ENCODE measurements at places on chromosomes 7 and 10. TPM values are rescaled to one million over a fixed set of nuclear protein-coding genes. Genes with fewer than 3 reads are reported as not detected.

- H3K27ac ChIP-seq: no peak overlapping the region
- H3K4me3 ChIP-seq: no peak overlapping the region
- no peaks in the 10 kb centered on the region for H3K36me3 ChIP-seq
- DNase-seq: no peak
- no peaks in the 10 kb centered on the region for H3K4me1 ChIP-seq
These were observed 244.1 kb downstream of the FRMD4A start for GRCh38 chr10:14086596-14086995.

DNA sequence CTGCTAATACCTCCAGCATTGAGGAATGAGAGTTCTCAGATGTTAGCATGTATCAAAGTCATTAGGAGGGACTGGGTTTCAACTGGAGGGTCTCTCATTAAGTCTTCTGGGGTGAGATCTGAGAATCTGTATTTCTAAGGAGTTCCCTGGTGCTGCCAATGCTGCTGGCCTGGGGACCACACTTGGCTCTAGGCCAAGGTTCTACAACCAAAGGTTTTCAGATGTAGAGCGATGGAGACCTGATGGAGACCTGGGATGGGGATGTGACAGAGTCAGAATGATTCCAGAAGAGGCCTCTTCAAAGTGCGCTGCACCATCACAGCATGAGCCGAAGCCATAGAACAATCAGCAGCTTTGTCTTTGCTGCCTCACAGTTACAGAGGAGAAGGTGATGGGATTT lies 27.2 kb downstream of the ST8SIA6 start:
- no peaks in the 10 kb centered on the region for H3K36me3 ChIP-seq
- no peak overlapping the region for H3K27ac ChIP-seq
- DNase-seq: no peak
- H3K4me3 ChIP-seq: no peak overlapping the region
- no peaks in the 10 kb centered on the region for H3K4me1 ChIP-seq

GRCh38 chr10:104580774-104581675 lies 60.1 kb upstream of the SORCS3 start:
- H3K27ac ChIP-seq: no peak overlapping the region
- no peaks in the 10 kb centered on the region for H3K36me3 ChIP-seq
- no peak overlapping the region for H3K4me3 ChIP-seq
- DNase-seq: peak; percentile 89
- peaks cover 49% of the 10 kb centered on the region for H3K27me3 ChIP-seq

DNA sequence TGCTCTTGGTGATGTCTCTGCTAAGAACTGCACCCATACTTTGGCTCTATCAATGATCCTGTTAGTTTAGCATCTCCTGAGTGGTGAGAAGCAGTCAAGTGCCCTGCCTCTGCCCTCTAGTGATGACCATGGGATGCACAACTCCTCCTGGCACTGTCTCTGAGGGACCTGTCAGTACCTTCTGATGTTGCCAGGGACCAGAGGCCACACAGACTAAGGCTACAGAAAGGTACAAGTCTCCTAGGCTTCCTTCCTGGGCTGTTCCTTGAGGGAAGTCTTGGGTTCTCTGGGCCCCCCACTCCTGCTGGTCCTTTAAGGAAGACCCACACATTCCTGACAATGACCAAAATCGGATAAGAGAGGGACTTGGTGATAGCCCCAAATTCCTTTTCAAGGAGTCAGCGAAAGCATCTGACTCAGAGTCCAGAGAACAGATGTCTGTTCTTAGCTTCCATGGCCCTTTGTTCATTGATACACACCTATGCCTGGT lies 15.3 kb downstream of the NKX2-3 start:
- H3K36me3 ChIP-seq: no peaks in the 10 kb centered on the region
- H3K4me3 ChIP-seq: no peak overlapping the region
- DNase-seq: no peak

DNA sequence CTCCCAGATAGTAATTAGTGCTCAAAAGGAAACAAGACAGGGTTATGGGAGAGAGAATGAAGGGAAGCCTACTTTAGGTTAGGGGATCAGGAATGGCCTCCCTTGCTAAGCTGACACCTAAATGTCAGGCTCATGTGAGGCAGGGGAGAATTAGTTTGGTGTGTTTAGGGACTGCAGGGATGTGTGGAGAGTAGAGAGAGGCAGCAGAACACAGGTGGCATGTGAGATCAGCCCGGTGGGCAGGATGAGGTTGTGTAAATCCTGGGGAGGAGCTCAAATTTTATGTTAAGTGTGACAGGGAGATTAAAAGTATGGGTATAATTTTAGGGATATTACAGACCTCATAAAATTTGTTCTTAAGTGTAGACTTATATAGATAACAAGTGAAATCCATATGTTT lies 56.2 kb upstream of the ZNF438 start:
- no peak overlapping the region for H3K27ac ChIP-seq
- H3K27me3 ChIP-seq: no peaks in the 10 kb centered on the region
- DNase-seq: no peak
- H3K4me3 ChIP-seq: no peak overlapping the region
- H3K36me3 ChIP-seq: no peaks in the 10 kb centered on the region

DNA sequence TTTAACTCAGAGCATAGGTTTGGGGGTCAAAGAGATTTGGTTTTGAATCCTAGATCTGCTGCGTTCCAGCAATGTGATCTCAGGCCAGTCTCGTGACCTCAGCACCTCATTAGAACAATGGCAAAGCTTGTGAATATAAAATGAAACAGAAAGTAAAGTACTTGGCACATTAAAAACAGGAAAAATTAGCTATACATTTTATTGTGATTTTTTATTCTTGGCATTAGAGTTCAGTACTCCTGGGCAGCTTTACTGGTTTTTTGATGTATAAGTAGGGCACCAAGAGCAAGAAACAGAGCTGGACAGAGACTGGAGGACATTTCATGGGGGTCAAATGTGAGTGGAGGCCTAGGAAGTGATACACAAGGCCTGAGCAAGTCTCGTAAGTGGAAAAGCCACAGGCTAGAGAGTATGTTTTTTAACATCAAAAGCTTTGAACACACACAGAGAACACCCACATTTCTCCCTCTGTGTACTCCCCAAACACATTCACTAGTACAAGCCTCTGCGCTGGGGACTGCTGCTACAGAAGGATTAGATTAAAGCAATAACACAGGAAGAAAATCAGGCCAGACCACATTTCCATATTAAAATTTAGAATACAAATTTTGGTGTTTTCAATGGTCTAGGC lies 157.2 kb upstream of the SLC25A13 start:
- H3K4me1 ChIP-seq: no peaks in the 10 kb centered on the region
- H3K27me3 ChIP-seq: no peaks in the 10 kb centered on the region
- H3K36me3 ChIP-seq: no peaks in the 10 kb centered on the region
- no peak overlapping the region for H3K27ac ChIP-seq

GRCh38 chr10:77641344-77641743 lies 3.7 kb upstream of the KCNMA1 start:
- H3K27ac ChIP-seq: no peak overlapping the region
- DNase-seq: no peak
- no peaks in the 10 kb centered on the region for H3K36me3 ChIP-seq
- H3K4me3 ChIP-seq: no peak overlapping the region
- H3K4me1 ChIP-seq: peaks cover 19% of the 10 kb centered on the region
- H3K27me3 ChIP-seq: peaks cover 27% of the 10 kb centered on the region

DNA sequence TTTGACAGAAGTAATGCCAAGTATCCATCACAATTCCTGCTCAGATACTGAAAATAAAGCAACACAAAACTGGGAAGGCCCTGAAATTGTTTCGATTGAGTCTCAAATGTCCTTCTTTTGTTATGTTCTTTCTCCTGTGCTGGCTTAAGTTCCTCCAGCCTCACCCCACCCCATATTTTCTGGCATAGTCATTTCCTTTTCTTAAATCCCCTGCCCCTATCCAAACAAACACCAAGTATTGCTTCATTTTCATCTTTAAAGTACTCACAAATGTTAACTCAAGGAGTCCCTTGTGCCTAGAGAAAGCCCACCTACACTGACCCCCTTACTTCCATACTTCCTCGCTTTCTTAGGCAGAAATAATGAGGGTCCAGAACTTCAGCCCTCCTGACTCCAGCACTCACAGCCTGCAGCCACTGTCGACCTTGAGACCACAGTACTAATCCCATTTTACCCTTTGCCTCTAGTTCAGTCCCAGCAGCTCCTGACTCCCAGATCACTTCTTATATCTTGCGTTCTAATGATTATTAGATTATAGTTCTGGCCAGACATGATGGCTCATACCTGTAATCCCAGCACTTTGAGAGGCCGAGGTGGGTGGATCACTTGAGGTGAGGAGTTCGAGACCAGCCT lies 73.2 kb upstream of the ST8SIA6 start:
- DNase-seq: no peak
- no peaks in the 10 kb centered on the region for H3K4me1 ChIP-seq
- no peak overlapping the region for H3K4me3 ChIP-seq
- H3K27me3 ChIP-seq: no peaks in the 10 kb centered on the region
- H3K27ac ChIP-seq: no peak overlapping the region
- H3K36me3 ChIP-seq: no peaks in the 10 kb centered on the region

GRCh38 chr7:137743021-137743420 lies 103.8 kb downstream of the DGKI start:
- no peaks in the 10 kb centered on the region for H3K4me1 ChIP-seq
- H3K4me3 ChIP-seq: no peak overlapping the region
- H3K36me3 ChIP-seq: no peaks in the 10 kb centered on the region
- H3K27ac ChIP-seq: no peak overlapping the region
- H3K27me3 ChIP-seq: no peaks in the 10 kb centered on the region

- H3K4me3 ChIP-seq: peak overlapping the region; percentile 77
- peaks cover 62% of the 10 kb centered on the region for H3K4me1 ChIP-seq
- H3K36me3 ChIP-seq: no peaks in the 10 kb centered on the region
- H3K27me3 ChIP-seq: no peaks in the 10 kb centered on the region
- H3K27ac ChIP-seq: peak overlapping the region; percentile 88
These were observed 494 bp downstream of the VSIR start for GRCh38 chr10:71772832-71773220.

GRCh38 chr7:156589808-156590207 lies 50.8 kb upstream of the RNF32 start:
- no peaks in the 10 kb centered on the region for H3K36me3 ChIP-seq
- DNase-seq: no peak
- no peak overlapping the region for H3K4me3 ChIP-seq

DNA sequence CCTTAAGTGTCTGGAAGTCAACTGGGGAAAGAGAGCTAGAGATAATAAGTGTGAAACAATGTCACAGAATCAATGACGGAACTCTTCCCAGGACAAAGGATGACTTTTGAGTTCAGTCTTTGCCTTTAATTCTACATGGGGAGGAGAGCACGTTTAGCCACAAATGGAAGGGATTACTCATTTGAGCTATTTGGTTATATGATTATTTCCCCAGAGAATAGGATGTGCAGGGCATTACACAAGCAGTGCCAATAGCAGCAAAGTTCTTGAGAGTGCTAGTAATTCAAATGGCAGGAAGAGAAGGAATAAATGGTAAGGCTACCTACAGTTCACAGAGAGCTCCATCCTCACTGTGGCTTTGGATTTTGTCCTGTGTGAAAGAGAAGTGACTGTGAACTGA lies 6.0 kb downstream of the EGFR start:
- no peak overlapping the region for H3K4me3 ChIP-seq
- H3K27ac ChIP-seq: no peak overlapping the region
- peaks cover 12% of the 10 kb centered on the region for H3K4me1 ChIP-seq
- no peaks in the 10 kb centered on the region for H3K36me3 ChIP-seq
- no peaks in the 10 kb centered on the region for H3K27me3 ChIP-seq

DNA sequence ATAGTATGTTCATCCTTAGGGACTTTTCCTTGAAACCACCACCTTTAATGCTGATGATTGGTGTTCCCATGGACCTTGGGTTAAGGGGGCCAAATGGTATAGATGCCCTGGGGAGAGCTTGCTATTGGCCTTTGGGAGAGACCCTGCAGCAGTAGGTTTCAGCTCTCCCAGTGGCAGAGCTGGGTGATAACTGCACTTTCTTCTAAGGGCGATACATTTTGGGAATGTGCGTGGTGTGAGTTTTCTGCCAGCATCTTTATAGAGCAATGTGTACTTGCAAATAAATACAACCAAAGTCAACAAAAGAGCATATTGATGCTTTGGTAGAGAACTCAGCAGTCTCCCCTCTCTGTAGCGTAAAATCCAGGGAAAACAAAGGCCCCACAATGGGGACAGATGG lies 404.1 kb downstream of the PAXIP1 start:
- no peak overlapping the region for H3K27ac ChIP-seq
- no peaks in the 10 kb centered on the region for H3K4me1 ChIP-seq
- no peaks in the 10 kb centered on the region for H3K27me3 ChIP-seq
- H3K36me3 ChIP-seq: no peaks in the 10 kb centered on the region
- no peak overlapping the region for H3K4me3 ChIP-seq

DNA sequence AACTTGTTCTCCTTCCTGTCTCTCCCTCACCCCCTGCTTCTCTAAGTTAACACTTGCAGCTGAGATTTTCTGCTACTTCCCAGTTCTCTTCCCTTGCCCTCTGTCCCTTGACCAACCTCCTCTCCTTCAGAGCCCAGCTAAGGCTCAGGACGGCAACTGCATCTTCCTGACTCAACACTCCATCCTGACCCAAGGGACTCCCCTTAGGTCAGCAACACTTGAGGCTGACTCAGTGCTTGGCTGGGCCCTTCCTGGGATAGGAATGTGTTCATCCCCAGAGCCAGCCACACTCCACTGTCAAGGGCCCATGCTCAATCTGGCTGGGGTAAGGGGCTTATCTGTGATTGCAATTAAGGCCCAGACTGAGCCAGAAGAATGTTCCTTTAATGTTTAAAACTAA lies 3.4 kb downstream of the CALHM2 start:
- peaks cover 7% of the 10 kb centered on the region for H3K27me3 ChIP-seq
- peak overlapping the region; percentile 69 for H3K4me3 ChIP-seq
- peaks cover 56% of the 10 kb centered on the region for H3K36me3 ChIP-seq
- peak overlapping the region; percentile 54 for H3K27ac ChIP-seq
- DNase-seq: no peak

DNA sequence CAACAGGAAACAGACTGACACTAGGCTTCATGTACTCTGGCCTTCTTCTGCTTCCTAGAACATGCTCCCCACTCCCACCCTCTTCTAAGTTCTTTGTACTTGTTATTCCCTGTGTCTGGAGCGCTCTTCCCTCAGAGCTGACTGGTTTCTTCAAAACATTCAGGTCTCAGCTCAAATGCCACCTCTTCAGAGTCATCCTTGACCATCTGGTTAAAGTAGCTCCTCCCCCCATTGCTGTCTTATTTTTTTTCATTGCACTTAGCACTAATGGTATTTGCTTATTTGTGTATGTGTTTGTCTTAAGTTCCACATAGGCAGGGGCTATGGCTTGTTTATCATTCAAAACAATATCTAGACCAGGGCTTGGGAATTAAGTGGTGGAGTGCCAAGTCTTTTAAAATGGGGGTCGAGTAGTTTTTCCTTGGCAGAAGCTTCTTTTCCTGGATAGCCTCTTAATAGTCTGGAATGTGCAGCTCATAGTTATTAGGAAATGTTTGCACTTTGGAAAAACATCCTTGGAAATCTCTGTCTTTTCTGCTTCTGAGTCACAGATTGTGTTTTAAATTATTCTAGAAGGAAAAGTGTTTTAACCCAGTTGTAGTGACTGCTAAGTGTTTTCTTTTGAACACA lies 60.0 kb downstream of the RALA start:
- H3K36me3 ChIP-seq: peaks cover under 1% of the 10 kb centered on the region
- peak; percentile 62 for DNase-seq
- H3K4me1 ChIP-seq: peaks cover 28% of the 10 kb centered on the region
- no peak overlapping the region for H3K4me3 ChIP-seq

GRCh38 chr10:23525406-23525805 lies 86.5 kb downstream of the OTUD1 start:
- no peak overlapping the region for H3K27ac ChIP-seq
- no peaks in the 10 kb centered on the region for H3K4me1 ChIP-seq
- no peaks in the 10 kb centered on the region for H3K27me3 ChIP-seq

Gene SRRM3
- 5.1 TPM for total RNA-seq

Gene CHST3
- total RNA-seq: 19.3 TPM

Gene DDX21
- 85.2 TPM for total RNA-seq

Gene CTAGE6
- total RNA-seq: 1.3 TPM

Gene STYXL1
- total RNA-seq: 12.3 TPM

Gene FOXI2
- total RNA-seq: 0.18 TPM

All from stomach (tissue), 19 donors.